Activated naive CD8-positive, alpha-beta T cell treated with anti-CD3 and anti-CD28 coated beads, Interleukin-2, amount 50 U/mL, for 16 hours (primary cell): ENCODE measurements at places on chromosomes 7 and 10.

DNA sequence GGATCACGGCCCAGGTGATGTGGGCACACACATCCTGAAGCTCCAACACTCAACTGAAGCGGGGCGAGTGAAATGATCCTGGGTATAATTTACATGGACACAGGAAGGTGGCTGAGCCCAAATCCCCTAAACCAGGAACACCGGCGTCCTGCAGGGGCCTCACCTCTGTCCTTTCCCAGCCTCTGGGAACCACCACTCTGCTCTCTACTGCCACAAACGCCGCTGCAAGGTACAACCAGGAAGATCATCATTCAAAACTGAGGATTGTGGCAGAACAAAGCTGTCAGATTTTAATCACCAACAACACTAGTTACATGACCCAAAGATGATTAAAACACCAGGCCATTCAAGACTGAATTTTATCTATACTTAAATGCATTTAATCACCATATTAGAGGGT is 104.0 kb downstream of the DIP2C start:
- DNase-seq, result no peak

DNA sequence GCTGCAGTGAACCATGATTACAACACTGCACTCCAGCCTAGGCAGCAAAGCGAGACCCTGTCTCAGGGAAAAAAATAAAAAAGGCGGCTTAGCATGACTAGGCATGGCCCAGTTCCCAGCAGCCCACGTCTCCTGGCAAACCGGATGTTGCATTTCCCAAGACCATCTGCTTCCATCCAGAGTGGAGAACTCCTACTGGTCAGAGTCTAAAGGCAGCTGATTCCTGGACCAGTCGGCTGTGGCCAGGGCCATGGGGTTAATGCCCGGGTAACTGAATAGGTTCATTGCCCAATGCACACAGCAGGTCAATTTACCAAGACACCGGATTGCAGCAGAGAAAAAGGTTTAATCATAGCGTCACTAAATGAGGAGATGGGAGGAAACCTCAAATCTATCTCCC is 133.1 kb downstream of the MYL10 start:
- DNase-seq, result no peak

GRCh38 chr7:37128327-37129034 is 320.2 kb downstream of the ELMO1 start:
- no peak for DNase-seq

DNA sequence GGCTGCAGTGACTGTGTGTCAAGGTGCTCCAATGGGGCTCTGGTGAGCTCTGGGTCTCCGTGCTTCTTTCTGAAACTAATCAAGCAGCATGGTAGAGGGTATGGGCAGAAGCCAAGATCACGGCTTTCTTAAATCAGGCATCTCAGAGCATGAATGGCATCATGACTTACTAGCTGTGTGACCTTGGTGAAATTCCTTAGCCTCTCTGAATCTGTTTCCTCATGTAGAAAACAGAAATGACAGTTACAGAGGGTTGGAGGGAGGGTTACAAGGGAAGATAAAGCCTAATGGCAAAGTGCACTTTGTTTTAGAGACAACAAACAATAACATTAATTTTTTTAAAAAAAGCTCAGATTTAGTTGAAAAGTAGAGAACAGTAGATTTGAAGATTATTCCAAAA is 34.9 kb downstream of the FRMPD2 start:
- no peak for DNase-seq

- no peak for DNase-seq
These were observed 114.0 kb downstream of the PRKCQ start for GRCh38 chr10:6465854-6466601.

GRCh38 chr7:3605222-3605621 is 304.2 kb downstream of the SDK1 start:
- no peak for DNase-seq

DNA sequence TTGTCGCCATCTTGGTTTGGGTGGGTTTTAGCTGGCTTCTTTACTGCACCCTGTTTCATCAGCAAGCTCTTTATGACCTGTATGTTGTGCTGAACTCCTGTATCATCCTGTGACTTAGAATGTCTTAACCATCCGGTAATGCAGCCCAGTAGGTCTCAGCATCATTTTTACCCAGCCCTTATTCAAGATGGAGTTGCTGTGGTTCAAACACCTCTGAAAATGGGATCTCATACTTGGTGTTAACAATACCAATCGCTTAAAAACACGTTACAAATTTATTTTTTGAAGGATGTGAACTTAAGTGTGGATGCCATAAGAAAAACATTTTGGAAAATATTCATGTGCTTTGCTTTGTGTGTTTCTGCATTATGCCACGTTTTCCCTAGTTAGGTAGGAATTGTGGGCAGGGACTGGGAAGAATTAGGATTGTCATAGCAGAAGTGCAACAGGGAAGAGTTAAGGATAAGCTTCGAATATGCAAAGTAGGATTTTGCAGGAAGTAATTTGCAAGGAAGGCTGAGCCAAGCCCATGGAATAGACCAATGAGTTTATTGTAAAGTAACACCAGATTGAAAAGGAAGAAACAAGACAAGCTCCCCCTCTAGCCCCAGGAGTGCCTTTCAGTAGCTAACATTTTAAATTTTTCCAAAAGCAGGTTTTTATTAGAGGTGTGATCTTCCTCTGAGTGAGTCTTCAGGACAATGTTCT is 56.4 kb downstream of the PRR15 start:
- DNase-seq, result no peak

- no peak for DNase-seq
These were observed 18.4 kb upstream of the VOPP1 start for GRCh38 chr7:55590517-55591281.

DNA sequence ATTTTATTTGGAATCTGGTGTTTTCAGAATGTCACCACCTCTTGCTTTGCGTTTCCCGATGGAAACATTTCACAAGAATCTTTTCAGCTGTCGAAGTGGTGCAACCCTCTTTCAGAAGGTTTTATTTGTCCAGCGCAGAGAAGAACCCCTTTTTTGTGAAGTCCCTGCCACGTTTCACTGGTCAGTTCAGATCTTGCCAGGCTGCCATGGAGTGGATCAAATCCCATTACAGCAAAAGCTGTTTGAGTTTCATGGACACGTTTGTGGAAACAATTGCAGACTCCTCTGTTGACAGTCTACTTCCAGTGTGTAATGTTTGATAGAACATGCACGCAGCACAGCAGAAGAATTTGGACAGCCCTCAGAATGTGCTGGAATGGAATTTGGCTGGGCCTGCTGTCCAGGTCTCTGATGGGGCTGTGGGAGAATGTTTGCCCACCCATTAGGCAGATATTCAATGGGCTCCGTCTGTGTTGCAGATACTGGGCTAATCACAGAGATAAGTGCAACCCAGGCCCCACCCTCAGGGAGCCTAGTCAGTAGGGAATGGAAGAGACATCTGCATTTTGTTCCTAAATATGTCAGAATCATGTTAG is 143.2 kb downstream of the GRK5 start:
- DNase-seq, result no peak

DNA sequence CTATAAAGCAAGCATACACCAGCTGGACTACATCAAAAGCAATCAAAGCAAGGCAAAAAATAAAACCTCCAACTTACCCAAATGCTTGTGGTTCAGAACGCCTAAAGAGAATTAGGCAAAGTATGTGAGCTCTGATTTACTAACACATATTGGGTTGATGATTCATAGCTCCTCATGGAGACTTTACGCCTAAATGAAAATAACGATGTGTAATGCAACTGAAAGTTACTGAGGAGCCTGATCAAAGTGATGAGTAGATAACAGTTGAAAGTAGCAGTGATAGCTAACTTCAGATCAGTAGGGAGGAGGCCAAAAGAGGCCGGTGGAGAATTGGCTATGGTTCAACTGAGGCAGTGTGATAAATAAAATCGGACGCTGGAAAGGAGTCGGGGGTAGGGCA is 85.0 kb downstream of the MPP7 start:
- DNase-seq, result no peak

GRCh38 chr10:5830629-5831445 is 17.6 kb upstream of the GDI2 start:
- no peak for DNase-seq

DNA sequence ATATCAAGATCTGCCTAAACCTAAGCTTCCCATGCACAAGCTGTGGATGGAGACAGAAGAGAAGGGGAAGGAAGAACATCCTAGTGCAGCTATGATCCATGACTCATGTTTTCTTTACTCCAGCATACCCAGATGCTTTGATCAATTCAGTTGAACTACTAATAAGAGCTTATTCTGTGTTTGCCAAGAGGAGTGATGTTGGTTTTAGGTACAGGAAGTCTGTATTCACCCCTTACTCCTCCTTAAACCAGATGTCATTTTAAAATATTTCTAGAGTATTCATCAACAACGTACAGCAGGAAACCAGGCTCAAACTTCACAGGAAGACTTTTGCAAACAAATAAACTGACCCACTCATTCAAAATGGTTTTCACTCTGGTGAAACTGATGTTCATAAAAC is 29.2 kb downstream of the PANK1 start:
- no peak for DNase-seq

- DNase-seq, result no peak
These were observed 406.2 kb downstream of the KCNMA1 start for GRCh38 chr10:77231375-77231774.

DNA sequence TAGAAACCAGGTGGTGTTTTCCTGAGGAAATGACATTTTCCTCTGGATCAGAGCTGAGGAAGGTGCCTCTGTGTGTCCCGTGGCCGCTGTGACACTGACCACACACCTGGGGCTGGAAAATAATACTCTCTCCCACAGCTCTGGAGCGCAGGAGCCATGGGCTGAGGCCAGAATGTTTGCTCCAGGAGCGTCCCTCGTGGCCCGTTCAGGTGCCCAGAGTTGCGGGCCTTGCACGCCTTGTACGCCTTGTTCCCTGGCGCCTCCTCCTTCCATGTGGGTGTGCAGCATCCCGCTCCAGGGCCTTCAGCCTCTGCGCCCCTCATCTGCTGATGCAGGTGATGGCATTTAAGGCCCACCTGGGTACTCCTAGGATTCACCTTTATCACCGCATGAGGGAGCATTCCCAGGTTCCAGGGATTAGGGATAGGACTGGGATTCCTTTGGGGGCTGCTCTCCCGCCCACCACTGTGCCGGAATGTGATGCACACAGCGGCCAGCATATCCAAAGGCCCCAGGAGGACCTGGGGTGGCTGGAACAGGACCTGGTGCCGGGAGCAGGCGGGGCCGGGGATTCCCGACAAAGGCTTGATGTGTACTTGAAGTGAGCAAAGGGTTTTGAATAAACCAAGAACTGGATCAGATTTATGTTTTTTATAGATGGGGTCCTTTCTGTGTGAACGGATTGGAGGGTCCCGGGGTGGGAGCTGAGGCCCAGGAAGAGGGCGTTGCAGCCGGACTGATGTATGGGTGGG is 44.0 kb downstream of the PITRM1 start:
- no peak for DNase-seq

DNA sequence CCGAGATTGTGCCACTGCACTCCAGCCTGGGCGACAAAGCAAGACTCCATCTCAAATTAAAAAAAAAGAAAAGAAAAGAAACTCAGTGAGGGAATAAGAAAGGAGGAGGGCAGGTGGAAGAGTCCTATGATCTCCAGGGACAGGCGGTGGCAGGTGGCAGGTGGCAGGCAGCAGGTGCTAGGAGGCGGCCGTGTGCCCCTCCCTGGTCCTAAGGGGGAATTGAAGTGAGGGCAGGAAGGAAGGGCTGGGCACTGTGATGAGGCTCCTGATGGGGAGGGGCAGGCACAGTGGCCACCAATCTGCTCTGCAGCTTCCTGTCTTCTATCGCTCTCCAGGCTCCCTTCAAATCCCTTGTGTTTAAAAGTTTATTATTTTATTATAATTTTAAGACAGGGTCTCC is 41.2 kb upstream of the UBE3C start:
- DNase-seq, result no peak

DNA sequence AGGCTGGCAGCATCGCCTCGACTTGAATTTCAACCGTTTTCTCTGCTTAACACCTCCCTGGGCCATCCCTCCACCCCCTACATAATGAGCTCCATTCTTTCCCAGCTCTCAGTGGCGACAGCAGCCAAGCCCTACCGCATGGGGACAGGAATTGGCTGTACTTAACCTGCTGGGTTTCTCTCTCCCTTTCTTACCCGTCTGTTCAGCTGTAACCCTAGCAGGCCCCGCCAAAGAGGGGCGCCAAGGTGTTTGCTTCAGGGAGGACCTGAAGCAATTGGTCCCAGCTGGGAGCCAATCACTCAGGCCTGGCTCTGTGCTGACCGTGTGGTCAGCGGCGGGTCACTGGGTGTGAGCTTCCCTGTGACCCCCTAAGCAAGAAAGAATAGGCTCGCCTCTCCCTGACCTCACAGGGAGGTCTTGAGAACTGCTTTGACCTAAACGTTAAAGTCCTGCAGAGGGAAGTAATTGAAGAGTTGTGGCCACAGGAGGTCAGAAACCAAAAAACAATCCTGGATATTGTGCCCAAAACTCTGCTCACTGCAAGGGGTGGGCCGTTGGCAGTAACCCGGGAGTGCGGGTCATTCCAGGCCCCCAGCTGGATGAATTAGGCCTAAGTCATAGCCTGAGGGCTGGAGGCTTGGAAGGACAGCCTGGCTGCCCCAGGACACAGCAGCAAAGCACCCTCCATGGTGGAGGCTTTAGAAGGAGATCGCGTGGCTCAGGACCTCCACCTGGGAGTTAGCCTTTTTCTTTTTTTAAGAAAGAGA is 114.6 kb downstream of the ITIH5 start:
- DNase-seq, result no peak

- DNase-seq, result no peak
These were observed 203.4 kb upstream of the PRKCQ start for GRCh38 chr10:6783471-6783870.

GRCh38 chr10:230758-231157 is 95.5 kb downstream of the ZMYND11 start:
- DNase-seq, result no peak

DNA sequence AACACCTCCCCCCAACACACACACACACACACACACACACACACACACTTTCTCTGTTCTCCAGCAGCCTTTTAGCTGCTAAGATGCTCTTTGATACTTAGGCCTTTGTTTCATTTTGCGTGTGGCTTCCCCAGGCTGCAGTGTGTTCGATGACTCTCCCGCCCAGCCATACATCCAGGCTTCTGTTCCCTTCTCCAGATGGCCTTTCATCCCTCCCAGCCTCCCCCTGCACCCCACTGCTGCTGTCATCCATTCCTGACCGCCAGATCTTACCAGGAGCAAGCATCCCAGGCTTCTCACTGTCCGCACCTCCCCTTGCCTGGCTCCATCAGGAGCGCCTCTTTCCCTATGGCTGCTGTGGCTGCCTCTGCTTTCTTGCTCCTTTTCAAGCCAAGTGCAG is 77.8 kb upstream of the PPIF start:
- no peak for DNase-seq

- no peak for DNase-seq
These were observed 456.1 kb upstream of the FOXK1 start for GRCh38 chr7:4225881-4226523.
